ENCODE measurements at places on chromosomes 1 and 21. TPM values are rescaled to one million over a fixed set of nuclear protein-coding genes. Genes with fewer than 3 reads are reported as not detected.

- DNase-seq = peak; percentile 97
Observed at GRCh38 chr21:36437745-36438128, 42.2 kb downstream of the CLDN14 start.

DNA sequence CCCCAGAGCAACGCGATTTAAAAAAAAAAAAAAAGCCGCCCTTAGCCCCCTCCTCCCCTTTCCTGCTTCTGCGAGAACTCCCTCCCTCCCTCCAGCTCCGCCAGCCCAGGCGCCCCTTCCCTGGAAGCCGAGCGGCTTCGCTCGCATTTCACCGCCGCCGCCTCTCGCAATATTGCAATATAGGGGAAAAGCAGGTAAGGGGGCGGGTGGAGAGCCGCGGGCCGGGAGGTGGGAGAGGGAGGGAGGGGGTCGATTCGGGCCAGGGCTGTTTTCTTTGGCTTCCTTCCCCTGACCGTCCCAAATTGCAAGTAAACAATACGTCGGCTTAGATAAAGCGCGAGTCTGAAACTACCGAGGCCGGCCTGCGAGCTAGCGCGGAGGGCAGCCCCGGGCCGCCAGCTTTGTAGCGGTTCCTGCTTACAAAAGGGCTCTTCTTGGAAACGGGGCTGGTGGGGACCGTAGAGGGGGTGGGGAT is 408 bp downstream of the LMO4 start:
- peak; percentile 33 for DNase-seq

DNA sequence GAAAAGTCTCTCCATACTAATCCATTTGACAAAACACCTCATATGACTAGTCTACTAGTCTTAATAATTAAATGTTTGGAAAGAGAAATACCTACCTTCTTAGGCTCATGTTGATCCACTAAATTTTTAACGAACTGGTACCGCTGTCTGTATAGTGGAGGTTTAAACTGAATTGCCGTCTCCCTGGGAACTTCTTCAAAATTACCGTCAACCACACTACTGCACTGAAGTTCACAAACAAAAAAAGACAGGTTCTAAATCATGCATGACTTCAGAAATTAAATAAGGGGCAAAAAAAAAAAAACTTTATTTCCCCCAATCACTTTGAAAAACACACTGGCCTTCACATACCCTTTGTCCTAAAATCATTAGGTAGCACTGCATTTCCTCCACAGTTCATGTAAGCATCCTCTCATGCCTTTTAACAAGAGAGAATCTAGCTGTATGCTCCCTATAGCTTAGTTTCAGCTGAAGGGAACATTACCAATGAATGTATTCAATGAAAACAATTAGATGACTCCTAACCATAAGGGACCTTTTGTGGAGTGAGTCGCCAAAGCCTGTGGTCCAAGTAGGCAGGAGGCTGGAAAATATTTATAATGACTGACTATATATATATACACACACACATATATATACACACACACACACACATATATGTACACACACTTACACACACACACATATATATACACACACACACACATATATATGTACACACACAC is 3.4 kb downstream of the HENMT1 start:
- DNase-seq = peak; percentile 27

GRCh38 chr1:160978510-160978927 is 23.9 kb upstream of the ITLN2 start:
- DNase-seq = no peak

GRCh38 chr1:41533016-41533730 is 48.7 kb upstream of the EDN2 start:
- DNase-seq = no peak

- DNase-seq = no peak
Observed at GRCh38 chr1:229972600-229973296, 94.3 kb upstream of the GALNT2 start.

- no peak for DNase-seq
Observed at GRCh38 chr1:237913345-237913744, 22.6 kb upstream of the ZP4 start.

- no peak for DNase-seq
Observed at GRCh38 chr1:57887964-57888491, 464.2 kb upstream of the DAB1 start.

DNA sequence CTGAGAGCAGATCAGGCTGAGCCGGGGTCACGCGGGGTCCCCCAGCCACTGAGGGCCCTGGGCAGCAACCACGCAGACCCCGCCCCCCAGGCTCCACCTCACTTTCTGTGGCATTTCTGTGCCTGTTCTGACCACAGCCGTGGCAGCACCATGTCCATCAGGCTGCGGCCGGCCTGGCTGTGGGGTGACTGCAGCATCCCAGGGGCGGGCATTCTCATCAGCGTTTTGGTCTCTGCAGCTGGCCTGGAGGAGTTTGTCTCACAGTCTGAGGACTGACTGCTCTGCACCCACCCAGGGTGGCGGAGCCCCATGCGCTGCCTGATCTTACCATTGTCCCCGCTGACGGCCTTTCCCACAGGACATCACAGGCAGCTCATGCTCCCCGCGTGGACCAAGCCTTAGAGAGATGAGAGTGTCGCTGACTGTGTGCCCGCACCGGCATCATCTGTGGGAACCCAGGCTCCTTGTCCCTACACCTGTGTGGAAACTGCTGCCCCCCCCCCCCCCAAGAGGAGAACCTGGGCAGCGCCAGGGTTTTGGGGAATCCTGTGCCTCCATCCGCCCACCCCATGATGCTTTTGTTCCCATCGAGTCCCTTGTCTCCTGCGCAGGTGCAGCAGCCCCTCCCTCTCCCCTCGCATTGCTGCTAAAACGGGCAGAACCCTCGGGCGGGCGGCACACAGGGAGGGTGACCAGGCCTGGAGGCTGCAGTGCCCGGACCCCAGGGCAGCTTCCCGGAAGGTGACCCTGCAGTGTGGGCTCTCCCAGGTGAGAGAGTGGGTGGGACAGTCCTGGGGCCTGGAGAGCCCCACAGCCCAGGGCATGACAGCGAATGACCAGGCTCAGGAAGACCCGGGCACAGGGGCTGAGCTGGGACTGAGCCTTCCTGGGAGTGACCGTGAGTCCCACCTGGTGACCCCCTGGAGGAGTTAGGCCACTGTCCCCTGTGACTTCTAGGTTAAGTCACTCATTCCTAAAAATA is 1.8 kb downstream of the KRTAP10-1 start:
- no peak for DNase-seq

GRCh38 chr1:228308628-228309325 is 97.9 kb downstream of the TRIM11 start:
- no peak for DNase-seq

DNA sequence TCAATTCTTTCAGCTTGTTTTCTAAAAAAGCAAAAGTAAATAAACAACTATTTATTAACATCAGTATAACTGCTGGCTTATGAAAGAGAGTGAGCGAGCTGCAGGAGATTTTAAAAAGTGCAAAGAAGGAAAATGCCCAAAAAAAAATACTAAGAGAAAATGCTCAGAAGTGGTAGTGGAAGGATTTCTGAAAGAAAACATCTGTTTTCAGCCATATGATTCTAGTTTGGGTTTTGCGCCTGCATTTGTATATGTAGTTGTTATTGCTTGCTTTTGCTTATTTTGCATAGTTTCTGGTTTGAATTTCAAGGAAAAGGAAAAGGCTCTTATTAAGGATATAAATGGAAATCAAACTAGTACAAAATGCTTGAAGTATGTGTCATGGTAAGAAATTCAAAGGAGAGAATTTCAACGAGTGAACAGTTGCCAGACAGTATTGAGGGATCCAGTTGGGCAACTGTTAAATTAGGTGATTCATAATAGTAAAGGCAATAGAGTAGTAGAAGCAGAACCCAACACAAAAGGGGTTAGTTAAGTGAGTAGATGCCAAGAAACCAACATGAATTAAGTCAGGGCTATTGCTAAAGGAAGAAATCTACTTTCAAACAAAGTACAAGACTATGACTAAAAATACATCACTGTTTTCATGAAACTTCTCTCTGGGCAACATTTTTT is 1.2 kb downstream of the GBP5 start:
- peak; percentile 3 for DNase-seq

The TRIM58 gene
- 0.79 TPM for polyA plus RNA-seq

The LYPLAL1 gene
- 7.5 TPM for polyA plus RNA-seq

The TUFT1 gene
- 21.2 TPM for polyA plus RNA-seq

The TNFSF18 gene
- 0.12 TPM for polyA plus RNA-seq

The ACTL8 gene
- 0.09 TPM for polyA plus RNA-seq

The SNX7 gene
- polyA plus RNA-seq = 22.5 TPM
